ENCODE measurements at places on chromosomes 7 and 10.

DNA sequence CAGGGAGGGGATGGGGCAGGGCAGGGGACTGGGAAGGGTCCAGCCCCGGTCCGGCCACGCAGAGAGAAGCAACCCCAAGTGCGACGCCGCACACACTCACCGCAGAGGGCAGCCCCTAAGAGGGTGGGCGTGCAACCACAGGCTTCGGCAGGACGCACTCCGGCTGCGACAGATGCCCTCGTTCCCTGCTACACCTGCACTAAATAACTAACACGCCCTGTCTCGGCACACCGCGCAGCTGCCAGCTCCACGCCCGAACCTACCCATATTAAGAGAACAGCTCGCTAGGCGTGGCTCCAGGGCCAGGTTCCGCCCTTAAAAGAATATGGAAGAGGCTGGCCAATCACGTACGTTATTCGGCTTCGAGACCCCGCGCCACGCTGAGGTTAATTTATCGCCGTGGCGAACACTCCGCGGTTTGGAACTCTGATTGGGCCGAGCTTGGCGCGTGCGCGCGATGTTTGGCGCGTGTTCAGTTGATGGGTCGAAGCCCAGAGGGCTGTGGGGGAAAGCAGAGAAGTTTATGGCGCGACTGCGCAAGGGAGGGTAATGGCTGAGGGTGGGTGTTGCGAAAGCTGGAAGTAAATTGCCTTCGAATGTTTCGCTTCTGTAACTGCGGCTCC, 91.1 kb downstream of the OR13A1 start:
- no peak for DNase-seq

- no peak for DNase-seq
Measured at GRCh38 chr7:128030654-128031611, at the start of gene LRRC4. TSS of gene LRRC4 (minus strand) at chr7:128031437. CDS start at chr7:128030640, 797 bp downstream.

- peak; percentile 28 for DNase-seq
Measured at GRCh38 chr10:117431160-117431559, 55.9 kb upstream of the PDZD8 start.

- no peak for DNase-seq
Measured at GRCh38 chr7:27220440-27220955, 20.6 kb upstream of the HOXA13 start.

DNA sequence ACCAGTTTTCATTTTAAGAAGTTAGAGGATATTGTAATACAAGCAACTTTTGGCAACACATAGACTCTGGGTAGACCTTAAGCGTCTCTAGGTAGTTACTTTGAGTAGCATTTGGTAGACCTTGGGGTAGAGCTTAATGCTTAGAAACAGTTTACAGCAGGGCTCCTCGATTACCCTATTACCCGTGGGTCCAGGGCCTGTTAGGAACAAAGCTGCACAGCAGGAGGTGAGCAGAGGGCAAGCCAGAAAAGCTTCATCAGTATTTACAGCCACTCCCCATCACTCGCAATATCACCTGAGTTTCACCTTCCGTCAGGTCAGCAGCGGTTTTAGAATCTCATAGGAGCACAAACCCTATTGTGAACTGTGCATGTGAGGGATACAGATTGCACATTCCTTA, 173.5 kb downstream of the TSPAN12 start:
- DNase-seq = no peak

GRCh38 chr10:96092999-96093767, 36.9 kb upstream of the ZNF518A start:
- no peak for DNase-seq

- no peak for DNase-seq
Measured at GRCh38 chr10:117542706-117543224, at the start of gene EMX2. TSS of gene EMX2 (plus strand) at chr10:117542746. CDS start at chr10:117543268, 522 bp downstream.

DNA sequence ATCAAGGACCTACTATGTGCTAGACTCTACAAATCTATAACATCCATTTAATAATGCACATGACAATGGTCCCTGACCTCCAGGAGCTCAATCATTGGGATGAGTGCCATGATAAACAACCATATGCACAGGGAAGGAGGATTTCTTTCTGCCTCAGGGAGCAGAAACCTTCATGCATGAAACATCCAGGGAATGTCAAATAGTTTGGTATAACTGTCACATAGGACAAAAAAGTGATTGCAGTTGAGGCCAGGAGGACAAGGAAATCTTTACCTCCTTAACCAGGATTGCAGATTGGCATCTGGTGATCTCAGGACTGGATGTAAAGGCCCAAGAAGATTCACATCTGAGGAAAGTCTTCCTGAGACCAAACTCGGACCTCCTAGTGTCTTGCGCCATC, 993.1 kb downstream of the KCNMA1 start:
- no peak for DNase-seq

- no peak for DNase-seq
Measured at GRCh38 chr10:59852670-59853069, 53.7 kb downstream of the CCDC6 start.

DNA sequence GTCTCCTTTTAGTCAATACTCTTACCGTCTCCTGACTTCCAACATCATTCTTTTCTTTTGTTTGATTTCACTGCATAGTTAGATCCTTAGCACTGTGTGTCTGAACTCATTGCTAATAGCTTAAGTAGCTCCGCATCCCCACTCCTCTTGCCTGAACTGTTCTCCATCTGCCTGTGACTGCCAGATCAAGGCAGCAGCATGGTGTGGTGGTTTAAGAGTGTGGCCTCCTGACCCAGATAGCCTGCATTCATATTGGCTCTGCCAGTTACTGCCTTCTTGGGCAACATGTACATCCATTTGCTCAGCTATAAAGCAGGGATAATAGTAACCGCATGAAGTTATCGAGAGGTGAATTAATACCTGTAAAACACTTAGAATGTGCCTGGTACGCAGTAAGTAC, 50.8 kb downstream of the SUFU start:
- no peak for DNase-seq

- DNase-seq = no peak
Measured at GRCh38 chr10:126369125-126369710, 19.1 kb downstream of the ADAM12 start.

DNA sequence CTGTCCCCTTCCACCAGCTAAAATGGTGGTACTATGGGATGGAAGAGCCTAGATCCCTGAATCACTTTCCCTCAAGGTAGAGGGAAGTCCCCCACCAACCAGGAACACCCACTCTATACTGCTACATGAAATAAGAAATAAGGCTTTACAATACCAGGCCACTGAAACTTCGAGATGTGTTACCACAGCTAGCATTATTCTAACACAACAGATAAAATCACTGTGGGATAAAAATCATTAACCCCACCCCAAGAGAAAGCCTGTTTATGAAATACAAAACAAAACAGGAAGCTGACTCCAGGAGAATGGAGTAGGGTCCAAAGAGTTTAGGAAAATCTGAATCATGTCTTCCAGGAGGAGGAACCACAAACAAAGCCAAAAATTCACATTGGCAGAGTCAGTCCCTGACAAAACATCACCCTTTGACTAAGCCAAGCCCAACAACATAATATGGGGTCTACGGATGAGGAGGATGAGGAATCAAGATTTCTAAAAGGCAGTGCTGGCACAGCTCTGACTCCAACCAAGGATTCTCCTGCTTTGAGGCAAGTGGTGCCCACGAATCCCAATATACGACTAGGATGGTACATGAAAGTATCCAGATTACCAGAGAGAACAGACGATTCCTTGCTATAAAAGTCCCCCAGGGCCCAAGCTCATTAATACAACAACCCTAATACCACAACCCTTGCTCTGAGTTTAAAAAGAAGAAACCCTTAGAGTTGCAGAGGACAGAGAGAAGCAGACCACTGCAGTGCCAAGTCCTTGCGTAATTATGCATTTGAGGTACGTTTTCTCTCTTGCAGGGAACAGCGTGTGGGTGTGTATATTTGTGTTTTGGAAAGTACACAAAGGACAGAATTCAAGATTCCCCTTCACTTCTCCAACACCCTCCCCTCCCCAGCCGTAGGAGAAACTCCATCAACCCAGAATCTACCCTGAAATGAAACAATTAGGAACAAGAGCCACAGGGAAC, 23.7 kb downstream of the XPNPEP1 start:
- no peak for DNase-seq

GRCh38 chr10:68269562-68270290, 37.8 kb upstream of the ATOH7 start:
- DNase-seq = no peak

DNA sequence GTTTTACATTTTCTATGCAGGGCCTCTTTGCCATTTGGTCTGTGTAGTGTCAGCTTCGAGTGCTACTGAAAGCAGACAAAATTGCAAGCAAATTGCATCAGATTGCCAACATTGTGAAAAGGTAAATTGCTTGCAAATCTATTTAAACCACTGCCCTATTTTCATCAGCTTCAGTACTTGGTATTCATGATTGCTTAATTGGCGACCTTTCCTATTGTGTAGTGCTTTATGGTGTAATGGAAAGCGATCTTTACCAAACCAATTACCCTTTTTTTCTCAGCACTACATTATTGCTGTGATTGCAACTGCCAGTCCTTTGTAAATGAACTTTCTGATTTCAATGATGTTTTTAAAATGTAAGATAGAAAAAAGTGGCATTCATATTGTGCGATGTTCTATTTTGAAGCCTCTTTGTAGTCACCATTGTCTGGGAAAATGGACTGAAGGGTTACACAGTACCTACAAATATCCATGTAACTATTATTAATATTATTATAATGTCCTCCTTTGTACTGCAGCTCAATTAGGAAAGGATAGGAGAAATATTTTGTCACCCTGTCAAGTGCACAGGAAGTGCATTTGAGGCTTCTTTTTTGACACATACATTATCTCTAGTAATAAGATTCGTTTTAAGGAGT, 177.7 kb upstream of the SP8 start:
- no peak for DNase-seq

GRCh38 chr7:25675789-25676474, 447.6 kb upstream of the NPVF start:
- DNase-seq = no peak

GRCh38 chr7:75537731-75538130, 45.6 kb downstream of the SPDYE5 start:
- DNase-seq = no peak

DNA sequence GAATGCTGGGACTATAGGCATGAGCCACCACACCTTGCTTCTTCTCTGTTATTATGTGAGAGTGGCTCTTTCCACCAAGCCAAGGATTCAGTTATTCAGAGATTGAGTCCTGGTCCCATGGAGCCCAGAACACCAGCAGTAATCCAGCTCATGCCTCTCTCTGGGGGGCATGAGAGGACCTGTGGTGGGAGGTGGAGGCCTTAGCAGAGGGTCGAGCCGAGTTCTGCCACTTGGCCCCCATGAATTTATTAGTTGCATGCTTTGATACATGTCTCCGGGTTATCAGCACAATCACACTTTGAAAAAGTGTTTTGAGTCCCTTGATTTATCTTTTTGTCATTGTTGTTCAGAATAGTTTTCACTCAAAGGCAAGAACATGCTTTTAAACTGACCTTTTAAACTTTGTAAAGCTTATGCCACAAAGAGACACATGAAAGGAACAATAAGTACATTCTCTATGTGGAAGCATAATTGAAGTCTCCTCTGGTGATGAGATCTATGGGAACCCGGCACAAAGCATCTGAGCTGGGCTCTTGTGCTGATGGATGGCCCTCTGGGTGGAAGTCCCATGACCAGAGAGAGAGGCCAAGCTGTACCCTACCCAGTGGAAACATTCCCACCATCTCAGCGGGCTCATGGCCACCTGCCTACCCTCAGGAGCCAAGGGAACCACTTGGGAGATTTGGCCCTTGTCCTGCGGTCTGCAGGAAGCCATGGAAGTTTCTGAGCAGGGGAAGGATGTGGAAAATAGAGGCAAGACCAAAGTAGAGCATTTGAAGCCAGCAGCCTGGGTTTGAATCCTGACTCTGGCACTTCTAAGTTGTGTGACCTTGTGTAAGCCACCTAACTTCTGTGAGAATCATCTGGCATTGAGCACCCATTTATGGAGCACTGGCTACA, 53.9 kb downstream of the MINDY4 start:
- DNase-seq = no peak

DNA sequence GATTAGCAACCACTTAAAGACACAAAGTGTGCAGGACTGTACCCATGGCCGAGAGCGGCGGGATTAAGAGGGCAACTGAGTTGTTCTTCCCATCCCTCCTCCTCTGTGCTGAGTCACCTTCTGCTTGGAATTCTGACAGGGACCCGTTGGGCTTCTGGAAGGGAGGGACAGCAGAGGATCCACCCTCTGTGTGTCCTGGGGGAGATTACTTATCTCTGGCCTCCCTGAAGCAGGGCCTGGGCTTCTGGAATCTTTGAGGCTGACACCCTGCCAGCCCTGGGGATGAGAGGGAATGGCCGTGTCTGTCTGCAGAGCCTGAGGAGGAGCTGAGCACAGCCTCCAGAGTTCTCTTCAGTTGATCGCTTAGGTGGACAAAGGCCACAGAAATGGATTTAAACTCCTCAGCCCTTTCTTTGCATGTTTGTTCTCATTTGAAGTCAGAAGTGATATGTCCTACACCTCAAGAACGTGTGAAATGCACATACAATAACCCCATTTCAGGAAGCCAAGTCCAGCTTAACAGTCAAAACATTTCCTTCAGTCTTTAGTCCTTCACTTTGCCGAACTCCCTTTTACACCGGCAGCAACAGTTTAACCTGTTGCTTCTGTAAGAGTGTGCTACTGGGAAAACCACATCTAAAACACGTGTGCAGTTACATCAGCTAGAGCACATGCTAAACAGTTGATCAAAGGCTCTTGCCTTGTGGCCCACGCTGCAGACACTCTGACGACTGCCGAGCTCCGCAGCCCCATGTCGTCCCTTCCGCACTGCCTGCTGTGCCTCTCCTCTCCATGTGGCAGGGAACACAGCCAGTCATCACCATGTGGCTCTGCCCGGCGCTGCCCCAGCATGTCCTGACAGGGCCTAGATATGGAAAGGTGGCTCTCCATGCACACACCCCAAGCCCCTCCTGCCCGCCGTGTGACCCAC, 55.7 kb downstream of the IKZF1 start:
- DNase-seq = no peak

DNA sequence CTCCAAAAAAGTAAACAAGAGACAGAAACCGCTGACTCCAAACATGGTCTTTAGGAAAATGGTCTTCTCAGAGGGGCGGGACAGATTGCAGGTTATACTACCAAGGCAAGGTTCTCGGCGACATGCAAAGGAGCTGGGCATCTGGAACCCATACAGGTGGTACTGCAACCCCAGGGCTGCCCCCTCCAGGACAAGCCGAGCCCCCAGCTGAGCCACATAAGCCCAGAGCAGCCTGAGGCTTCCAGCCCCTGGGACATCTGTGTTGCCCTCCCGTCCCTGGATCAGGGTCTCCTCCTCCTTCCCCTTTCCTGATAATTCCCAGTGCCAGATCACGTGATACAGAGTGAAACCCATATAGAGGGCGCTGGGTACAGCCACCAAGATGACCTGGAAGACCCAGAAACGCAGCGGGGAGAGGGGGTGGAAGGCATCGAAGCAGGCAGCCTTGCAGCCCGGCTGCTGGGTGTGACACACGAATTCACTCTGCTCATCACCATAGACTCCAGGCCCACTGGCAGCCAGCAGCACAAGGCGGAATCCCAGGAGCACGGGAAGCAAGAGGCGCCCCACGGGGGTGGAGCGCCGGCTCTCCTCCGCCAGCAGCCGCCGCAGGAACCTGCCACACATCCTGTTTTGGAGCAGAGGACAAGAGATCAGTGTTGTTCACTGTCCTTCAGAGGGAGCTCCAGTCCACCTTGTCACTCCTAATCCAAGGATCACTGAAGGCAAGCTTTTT, at the start of gene GJC3:
TSS of gene GJC3 (minus strand) at position 627 of the 736 bp plus-strand sequence. CDS start at position 627, 0 bp downstream.
- peak; percentile 49 for DNase-seq

GRCh38 chr7:85230623-85231022, 43.8 kb upstream of the SEMA3D start:
- DNase-seq = no peak

- no peak for DNase-seq
Measured at GRCh38 chr7:46139079-46139478, 218.0 kb upstream of the IGFBP3 start.

Measured in HCT116 (cell line).